Common myeloid progenitor, CD34-positive (primary cell): ENCODE measurements at places on chromosomes 13 and 19.
A peak's percentile ranks its signal among the peaks of the same experiment; 100 is the strongest.

DNA sequence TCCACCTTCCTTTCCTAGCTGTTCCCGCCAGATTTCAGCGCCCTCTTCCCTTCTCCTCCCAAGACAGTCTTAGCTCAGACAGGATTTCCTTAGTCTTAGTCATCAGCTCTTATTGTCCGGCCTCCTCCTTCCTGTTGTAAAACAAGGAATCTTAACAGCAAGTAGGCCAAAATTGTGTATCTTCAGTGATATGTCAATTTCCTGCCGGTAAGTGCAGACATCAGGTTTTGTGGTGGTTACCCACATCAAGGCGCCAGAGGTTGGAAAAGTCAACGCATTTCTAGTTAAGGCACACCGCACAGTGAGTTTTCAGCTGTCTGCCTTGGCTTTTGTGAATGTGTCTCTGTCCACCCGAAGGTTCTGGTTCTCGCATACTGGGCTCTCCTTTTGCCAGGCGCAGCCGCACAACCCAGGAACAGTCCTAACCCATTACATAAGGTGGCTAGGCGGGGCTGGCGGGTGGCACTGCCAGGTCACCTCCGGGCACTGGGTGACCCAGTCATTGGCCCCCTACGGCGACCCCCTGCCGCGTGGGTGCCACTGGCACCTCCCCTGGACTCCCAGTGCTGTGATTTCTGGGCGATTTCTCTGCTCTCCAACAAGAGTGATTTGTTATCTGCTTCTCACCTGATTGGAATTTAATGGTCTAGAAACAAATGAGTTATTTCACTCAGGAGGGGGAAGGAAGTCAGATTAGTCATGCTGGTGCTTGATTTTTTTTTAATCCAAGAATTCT is 12.9 kb downstream of the COL4A2 start:
- peaks cover 8% of the 10 kb centered on the region for H3K27me3 ChIP-seq
- H3K4me3 ChIP-seq, result no peak overlapping the region
- H3K27ac ChIP-seq, result no peak overlapping the region
- no peaks in the 10 kb centered on the region for H3K36me3 ChIP-seq

DNA sequence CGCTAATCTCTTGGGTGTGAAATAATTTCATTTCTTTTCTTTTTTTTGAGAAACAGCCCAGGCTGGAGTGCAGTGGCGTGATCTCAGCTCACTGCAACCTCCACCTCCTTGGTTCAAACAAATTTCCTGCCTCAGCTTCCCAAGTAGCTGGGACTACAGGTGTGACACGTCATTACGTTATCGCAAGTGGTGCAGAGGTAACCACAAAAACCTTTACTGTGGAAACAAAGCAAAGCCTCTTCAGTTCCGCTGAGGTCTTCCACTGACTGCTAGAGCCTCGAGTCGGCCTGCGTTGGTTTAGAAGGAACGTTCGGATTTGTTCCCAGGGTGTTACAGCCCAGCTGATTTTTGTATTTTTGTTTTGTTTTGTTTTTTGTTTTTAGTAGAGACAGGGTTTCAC is 2.0 kb upstream of the ZNF784 start:
- H3K27me3 ChIP-seq, result no peaks in the 10 kb centered on the region
- no peak overlapping the region for H3K4me3 ChIP-seq
- no peak for DNase-seq
- peaks cover 1% of the 10 kb centered on the region for H3K36me3 ChIP-seq

- H3K36me3 ChIP-seq, result peaks cover 7% of the 10 kb centered on the region
- DNase-seq, result no peak
- H3K4me1 ChIP-seq, result no peaks in the 10 kb centered on the region
- no peaks in the 10 kb centered on the region for H3K27me3 ChIP-seq
These were observed 9.3 kb downstream of the MAP3K10 start for GRCh38 chr19:40200341-40201099.

GRCh38 chr19:35302446-35302845 is 10.5 kb downstream of the MAG start:
- no peaks in the 10 kb centered on the region for H3K27me3 ChIP-seq
- DNase-seq, result no peak
- no peak overlapping the region for H3K27ac ChIP-seq
- no peaks in the 10 kb centered on the region for H3K36me3 ChIP-seq
- H3K4me1 ChIP-seq, result peaks cover 19% of the 10 kb centered on the region

DNA sequence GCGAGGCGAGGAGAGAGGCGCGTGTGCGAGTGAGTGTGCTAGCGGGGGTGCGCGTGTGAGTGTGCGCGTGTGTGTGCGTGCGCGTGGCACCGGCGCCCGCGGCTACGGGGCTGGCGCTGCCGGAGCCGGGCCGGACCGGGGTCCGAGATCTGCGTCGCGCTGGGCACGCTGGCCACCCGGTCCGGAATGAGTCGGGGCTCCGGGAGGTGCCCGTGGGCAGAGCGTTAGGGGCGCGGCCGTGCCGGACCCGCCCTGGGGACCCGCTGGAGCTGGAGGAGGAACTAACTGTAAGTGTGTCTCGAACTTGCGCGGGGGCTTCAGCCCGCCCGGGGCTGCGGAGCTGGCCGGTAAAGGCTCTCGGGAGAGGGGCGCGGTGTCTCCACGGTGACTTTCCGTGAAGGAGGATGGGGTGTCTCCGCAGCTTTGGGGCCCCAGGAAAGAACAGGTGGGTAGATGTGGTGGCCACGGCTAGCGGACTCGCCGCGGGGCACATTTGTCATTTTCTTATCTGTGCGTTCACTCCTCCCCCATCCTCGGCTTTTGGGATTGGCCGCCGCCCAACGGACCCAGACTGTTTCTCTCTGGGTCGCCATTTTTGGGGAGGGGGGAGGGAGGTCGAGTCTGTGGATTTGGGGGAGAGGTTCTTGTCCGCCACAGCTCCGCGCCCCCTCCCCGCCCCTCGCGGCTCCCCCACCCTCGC is 10.1 kb upstream of the SOX1 start:
- no peaks in the 10 kb centered on the region for H3K36me3 ChIP-seq
- H3K4me3 ChIP-seq, result no peak overlapping the region
- H3K27ac ChIP-seq, result no peak overlapping the region
- peaks cover 100% of the 10 kb centered on the region for H3K27me3 ChIP-seq

- no peaks in the 10 kb centered on the region for H3K4me1 ChIP-seq
- H3K27ac ChIP-seq, result no peak overlapping the region
- no peaks in the 10 kb centered on the region for H3K27me3 ChIP-seq
- peak; percentile 43 for DNase-seq
- peaks cover 10% of the 10 kb centered on the region for H3K36me3 ChIP-seq
These were observed 52.0 kb downstream of the SLC7A1 start for GRCh38 chr13:29543230-29544215.

DNA sequence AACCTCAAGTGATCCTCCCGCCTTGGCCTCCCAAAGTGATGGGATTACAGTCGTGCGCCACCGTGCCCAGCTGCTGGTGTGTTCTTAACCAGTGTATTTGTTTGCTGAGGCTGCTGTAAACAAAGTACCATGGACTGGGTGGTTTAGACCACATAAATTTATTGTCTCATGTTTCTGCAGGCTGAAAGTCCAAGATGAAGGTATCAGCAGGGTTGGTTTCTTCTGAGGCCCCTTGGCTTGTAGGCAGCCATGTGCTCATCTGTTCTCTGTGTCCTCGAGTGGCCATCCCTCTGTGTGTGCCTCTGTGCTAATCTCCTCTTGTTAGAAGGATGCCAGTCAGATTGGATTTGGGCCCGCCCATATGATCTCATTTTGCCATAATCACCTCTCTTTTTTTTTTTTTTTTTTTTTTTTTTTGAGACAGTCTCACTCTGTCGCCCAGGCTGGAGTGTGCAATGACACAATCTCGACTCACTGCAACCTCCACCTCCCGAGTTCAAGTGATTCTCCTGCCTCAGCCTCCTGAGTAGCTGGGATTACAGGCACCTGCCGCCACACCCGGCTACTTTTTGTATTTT is 31.8 kb downstream of the PEX11G start:
- DNase-seq, result no peak
- H3K4me1 ChIP-seq, result no peaks in the 10 kb centered on the region
- H3K36me3 ChIP-seq, result peaks cover 49% of the 10 kb centered on the region
- H3K4me3 ChIP-seq, result no peak overlapping the region
- H3K27ac ChIP-seq, result no peak overlapping the region
- H3K27me3 ChIP-seq, result no peaks in the 10 kb centered on the region

- no peaks in the 10 kb centered on the region for H3K27me3 ChIP-seq
- no peak overlapping the region for H3K27ac ChIP-seq
- H3K36me3 ChIP-seq, result no peaks in the 10 kb centered on the region
- H3K4me3 ChIP-seq, result no peak overlapping the region
- no peak for DNase-seq
- no peaks in the 10 kb centered on the region for H3K4me1 ChIP-seq
These were observed 508.9 kb upstream of the ARGLU1 start for GRCh38 chr13:107076801-107077200.

GRCh38 chr13:92833071-92833470 is 393.5 kb upstream of the GPC6 start:
- no peak for DNase-seq
- no peaks in the 10 kb centered on the region for H3K27me3 ChIP-seq
- no peaks in the 10 kb centered on the region for H3K4me1 ChIP-seq
- no peaks in the 10 kb centered on the region for H3K36me3 ChIP-seq
- H3K4me3 ChIP-seq, result no peak overlapping the region

DNA sequence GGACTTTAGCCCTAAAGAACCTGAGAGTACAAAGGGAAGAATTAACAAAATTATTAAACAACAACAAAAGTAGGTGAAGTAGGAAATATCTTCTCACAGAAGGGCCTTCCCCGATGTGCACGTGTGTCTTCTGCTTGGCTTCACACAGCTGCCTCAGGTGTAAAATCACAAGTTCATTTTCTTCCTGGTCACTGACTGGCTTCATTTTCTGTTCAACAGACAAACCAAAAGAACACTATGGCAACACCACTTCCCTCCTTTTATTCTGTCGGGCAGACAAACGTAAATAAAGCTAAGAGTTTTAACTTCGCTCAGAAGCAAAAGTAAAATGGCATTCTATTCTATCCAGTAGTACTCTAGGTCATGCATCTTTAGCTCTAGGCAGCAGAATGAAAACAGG is 140.9 kb downstream of the TBC1D4 start:
- peaks cover 2% of the 10 kb centered on the region for H3K36me3 ChIP-seq
- no peaks in the 10 kb centered on the region for H3K4me1 ChIP-seq
- no peak for DNase-seq
- H3K27ac ChIP-seq, result no peak overlapping the region
- no peaks in the 10 kb centered on the region for H3K27me3 ChIP-seq

DNA sequence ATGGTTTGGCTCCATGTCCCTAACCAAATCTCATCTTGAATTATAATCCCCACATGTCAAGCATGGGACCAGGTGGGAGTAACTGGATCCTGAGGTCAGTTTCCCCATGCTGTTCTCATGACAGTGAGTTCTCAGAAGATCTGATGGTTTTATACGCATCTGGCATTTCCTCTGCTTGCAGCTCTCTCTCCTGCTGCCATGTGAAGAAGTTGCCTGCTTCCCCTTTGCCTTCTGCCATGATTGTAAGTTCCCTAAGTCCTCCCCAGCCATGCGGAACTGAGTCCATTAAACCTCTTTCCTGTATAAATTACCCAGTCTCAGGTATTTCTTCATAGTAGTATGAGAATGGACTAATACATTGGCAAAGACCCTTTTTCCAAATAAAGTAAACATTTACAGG is 96.8 kb downstream of the TSHZ3 start:
- H3K4me1 ChIP-seq, result no peaks in the 10 kb centered on the region
- no peak overlapping the region for H3K27ac ChIP-seq
- no peak for DNase-seq
- peaks cover under 1% of the 10 kb centered on the region for H3K27me3 ChIP-seq

- no peak overlapping the region for H3K27ac ChIP-seq
- no peaks in the 10 kb centered on the region for H3K27me3 ChIP-seq
- H3K4me1 ChIP-seq, result no peaks in the 10 kb centered on the region
- H3K4me3 ChIP-seq, result no peak overlapping the region
These were observed 1626.2 kb upstream of the PCDH20 start for GRCh38 chr13:63041640-63042414.

- DNase-seq, result no peak
- no peak overlapping the region for H3K27ac ChIP-seq
- H3K36me3 ChIP-seq, result peaks cover 13% of the 10 kb centered on the region
- no peaks in the 10 kb centered on the region for H3K27me3 ChIP-seq
- no peak overlapping the region for H3K4me3 ChIP-seq
These were observed 1.6 kb downstream of the FAM83E start for GRCh38 chr19:48613024-48613851.

DNA sequence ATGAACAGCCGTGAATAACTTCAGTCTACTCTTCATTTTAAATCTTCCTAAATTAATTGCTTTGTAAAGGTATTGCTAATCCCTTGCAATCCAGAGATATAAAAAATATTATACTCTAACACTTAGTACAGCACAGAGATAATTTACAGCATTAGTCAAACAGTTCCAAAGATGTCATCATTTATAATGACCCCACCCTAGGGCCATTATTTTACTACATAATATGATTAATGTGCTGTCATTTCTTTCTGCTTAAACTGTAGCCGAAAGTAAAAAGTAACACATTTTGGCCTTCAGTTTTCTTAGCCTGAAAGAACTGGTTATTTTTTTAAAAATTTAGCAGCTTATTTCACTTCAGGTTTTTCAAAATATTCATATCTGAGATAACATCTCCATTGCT is 256.3 kb upstream of the RFC3 start:
- H3K4me1 ChIP-seq, result no peaks in the 10 kb centered on the region
- DNase-seq, result no peak

- peaks cover 9% of the 10 kb centered on the region for H3K27me3 ChIP-seq
- no peaks in the 10 kb centered on the region for H3K36me3 ChIP-seq
- H3K4me1 ChIP-seq, result no peaks in the 10 kb centered on the region
- DNase-seq, result no peak
- H3K27ac ChIP-seq, result no peak overlapping the region
- no peak overlapping the region for H3K4me3 ChIP-seq
These were observed 14.7 kb downstream of the FGF9 start for GRCh38 chr13:21685485-21686064.

GRCh38 chr19:56603829-56604228 is 8.7 kb downstream of the ZNF71 start:
- no peak overlapping the region for H3K27ac ChIP-seq
- no peaks in the 10 kb centered on the region for H3K4me1 ChIP-seq
- H3K27me3 ChIP-seq, result no peaks in the 10 kb centered on the region
- DNase-seq, result no peak

DNA sequence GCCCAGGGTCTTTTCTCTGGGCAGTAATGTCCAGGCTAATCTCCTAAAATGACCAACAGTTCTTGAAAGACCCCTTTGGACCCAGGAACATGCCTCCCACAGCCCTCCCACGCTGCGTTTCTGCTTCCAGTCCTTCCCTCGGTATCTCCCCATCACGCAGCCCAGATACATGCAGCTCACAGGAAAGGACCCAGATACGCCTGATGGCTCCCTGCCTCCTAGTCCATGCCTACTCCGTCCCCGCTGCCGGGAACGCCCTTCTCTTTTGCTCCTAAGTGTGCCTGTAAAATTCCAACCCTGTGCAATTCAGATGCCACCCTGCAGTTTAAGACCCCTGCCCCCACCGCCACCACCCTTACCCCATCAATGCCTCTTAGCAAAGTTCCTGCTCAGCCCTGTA is 778 bp downstream of the MUC16 start:
- no peaks in the 10 kb centered on the region for H3K4me1 ChIP-seq
- H3K36me3 ChIP-seq, result no peaks in the 10 kb centered on the region
- H3K4me3 ChIP-seq, result no peak overlapping the region
- H3K27ac ChIP-seq, result no peak overlapping the region
- no peak for DNase-seq
